Motor neuron (in vitro differentiated cells): ENCODE measurements at places on chromosomes 4 and X.
A peak's percentile ranks its signal among the peaks of the same experiment; 100 is the strongest.

DNA sequence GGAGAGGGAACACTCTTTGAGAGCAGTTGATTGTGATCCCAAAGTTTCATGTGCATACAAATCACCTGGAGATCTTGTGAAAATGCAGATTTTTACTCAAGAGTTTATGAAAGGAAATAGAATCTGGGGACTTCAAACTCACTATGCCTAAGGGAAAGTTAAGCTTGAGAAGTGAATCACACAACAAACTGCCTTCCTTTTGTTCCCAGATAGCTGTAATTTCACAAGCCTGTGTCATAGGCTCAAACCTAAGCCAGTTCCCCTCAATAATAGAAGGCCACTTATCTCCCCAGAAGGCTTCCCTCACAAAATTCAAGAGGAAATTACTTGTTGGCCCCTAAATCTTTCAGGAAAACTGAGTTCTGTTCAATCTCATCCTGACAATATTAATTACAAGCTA, 132.8 kb upstream of the MAGEB16 start:
- ATAC-seq, result no peak

GRCh38 chr4:25767877-25768725, 94.7 kb downstream of the SEL1L3 start:
- peak; percentile 63 for ATAC-seq

DNA sequence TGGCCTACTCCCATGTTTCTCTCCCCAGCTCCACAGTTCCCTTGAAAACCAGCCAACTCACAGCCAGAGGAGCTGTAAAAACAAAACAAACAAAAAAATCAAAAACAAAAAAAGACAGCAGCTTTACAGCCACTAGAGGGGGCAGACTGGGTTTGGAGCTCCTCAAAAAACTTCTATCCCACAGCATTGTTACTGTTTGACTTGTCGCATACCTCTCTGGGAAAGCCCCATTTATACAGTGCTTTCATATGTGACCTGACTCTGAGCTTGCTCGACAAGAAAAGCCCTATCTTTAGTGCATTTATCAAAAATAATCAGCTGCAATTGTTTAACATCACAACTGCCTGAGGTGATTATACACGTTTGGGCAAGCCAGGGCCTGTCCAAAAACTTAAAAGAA, 21.6 kb downstream of the TSPAN6 start:
- peak; percentile 85 for ATAC-seq

- no peak for ATAC-seq
Observed at GRCh38 chr4:48127231-48127630, 6.8 kb downstream of the TXK start.

DNA sequence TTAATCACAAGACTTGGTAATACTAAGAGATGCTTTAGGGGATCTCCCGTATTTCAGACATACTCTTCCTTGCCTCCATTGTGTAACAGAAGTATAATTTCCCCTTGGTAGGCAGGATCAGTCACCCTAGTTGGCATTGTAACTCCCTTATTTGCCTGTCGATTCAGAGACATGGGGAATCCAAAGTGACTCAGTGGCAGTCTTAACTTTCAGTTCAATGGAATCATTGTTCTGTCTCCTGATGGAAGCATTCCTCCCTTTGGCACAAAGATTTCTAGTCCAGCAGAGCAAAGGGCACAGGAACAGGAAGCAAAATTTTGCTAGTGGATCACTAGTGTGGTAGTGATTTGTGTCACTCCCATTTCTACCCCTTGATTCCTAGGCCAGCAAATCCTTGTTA, 80.4 kb downstream of the DCUN1D4 start:
- no peak for ATAC-seq

GRCh38 chr4:59094505-59094904, 1984.3 kb upstream of the IGFBP7 start:
- no peak for ATAC-seq

GRCh38 chrX:129099207-129099606, 424.1 kb downstream of the SMARCA1 start:
- ATAC-seq, result no peak

- no peak for ATAC-seq
Observed at GRCh38 chr4:83151651-83152050, 37.1 kb upstream of the PLAC8 start.

DNA sequence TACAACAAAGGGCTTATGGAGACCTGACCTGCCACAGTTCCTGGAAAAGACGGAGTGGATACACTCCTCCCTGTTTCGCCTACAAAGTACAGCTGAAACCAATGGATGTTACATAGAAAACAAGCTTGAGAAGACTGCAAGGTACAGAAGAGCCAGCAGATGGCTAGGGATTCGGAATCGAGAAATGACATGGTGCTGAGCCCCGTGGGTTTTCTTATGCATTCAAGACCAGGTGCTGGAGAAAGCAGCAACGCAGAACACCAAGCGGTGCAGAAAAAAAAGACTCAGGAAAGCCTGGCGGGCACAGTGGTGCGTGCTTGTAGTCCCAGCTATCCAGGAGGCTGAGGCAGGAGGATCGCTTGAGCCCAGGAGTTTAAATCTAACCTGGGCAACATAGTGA, 13.8 kb downstream of the TIMM17B start:
- ATAC-seq, result no peak
